ENCODE measurements at places on chromosomes 5 and 9. TPM values are rescaled to one million over a fixed set of nuclear protein-coding genes. Genes with fewer than 3 reads are reported as not detected.

GRCh38 chr9:28718226-28718625 lies 1144.9 kb upstream of the C9orf72 start:
- no peak for DNase-seq

GRCh38 chr9:98185021-98185567 lies 7.3 kb downstream of the CORO2A start:
- no peak for DNase-seq

DNA sequence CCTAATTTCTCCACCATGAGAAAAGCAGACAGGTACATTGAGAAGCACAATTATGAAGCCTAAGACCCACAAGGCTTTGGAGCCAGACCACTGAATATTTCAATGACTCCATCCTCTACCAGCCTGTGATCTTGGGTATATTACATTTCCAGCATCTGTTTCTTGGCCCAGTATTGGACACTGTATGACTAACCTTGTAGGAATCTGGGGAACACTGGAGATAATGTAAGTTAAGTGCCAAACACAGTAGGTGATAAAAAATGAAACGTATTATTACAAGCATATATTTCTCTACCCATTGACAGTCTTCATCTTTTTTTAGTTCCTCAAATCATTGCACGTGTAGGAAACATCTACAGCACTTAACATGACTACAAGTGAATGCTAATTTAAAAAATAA lies 28.6 kb upstream of the FEM1C start:
- DNase-seq: no peak

NEURL1B gene
- 34.7 TPM for polyA plus RNA-seq

GRCh38 chr9:136903041-136903554 lies 16.8 kb downstream of the TRAF2 start:
- no peak for DNase-seq

DNA sequence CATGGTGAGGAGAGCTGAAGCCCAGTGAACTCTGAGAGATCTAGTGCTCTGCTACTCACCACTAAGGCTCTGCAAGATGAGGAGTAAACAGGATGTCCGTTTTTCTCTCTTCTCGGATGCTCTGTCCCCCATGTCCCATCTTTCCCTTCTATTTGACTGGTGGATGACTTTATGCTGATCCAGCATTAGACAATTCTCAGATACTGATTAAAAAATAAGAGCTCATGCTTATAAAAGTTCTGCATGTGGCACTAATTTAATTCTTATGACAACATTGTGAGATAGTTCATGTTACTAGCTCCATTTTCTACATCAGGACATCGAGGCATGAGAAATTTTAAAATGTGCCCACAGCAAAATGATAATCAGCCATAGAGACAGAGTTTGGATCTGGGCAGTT lies 77.0 kb downstream of the HMHB1 start:
- no peak for DNase-seq

MED22 gene
- polyA plus RNA-seq: 23.0 TPM

LCP2 gene
- polyA plus RNA-seq: 4.2 TPM

- DNase-seq: no peak
Measured at GRCh38 chr5:35924122-35924949, 14.1 kb downstream of the CAPSL start.

GRCh38 chr5:64147849-64148441 lies 17.7 kb upstream of the RNF180 start:
- DNase-seq: peak; percentile 11

- DNase-seq: no peak
Measured at GRCh38 chr9:95793924-95794828, 81.3 kb upstream of the ERCC6L2 start.

ZDHHC11B gene
- 15.7 TPM for polyA plus RNA-seq

HSPA4 gene
- 78.0 TPM for polyA plus RNA-seq

- no peak for DNase-seq
Measured at GRCh38 chr9:18037981-18038380, 436.0 kb upstream of the ADAMTSL1 start.

OR1L8 gene
- 0.15 TPM for polyA plus RNA-seq

- no peak for DNase-seq
Measured at GRCh38 chr9:125904155-125904851, 157.1 kb downstream of the PBX3 start.

GRCh38 chr9:88706193-88707113 lies 171.5 kb downstream of the NXNL2 start:
- DNase-seq: no peak

DNA sequence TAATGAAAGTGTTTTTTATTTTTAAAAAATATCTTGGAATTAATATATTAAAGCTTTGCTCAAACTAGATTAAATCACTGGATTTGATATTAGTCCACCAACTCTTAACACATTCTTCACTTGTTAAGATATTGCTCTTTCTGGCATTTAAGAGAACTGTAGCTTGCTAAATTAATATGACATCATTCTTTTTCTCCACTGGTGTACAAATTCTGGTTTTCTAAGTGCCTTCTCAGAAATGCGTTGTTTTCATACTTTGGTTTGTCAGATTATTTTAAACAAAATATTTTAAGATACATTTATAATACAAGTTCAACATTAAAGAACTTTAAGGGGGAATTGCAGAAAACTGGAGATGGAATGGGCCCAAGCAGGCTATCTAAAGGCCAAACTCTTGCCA lies 87.6 kb upstream of the IFNE start:
- no peak for DNase-seq

PCDHA11 gene
- not detected for polyA plus RNA-seq

ADGRD2 gene
- polyA plus RNA-seq: 0.08 TPM

DNA sequence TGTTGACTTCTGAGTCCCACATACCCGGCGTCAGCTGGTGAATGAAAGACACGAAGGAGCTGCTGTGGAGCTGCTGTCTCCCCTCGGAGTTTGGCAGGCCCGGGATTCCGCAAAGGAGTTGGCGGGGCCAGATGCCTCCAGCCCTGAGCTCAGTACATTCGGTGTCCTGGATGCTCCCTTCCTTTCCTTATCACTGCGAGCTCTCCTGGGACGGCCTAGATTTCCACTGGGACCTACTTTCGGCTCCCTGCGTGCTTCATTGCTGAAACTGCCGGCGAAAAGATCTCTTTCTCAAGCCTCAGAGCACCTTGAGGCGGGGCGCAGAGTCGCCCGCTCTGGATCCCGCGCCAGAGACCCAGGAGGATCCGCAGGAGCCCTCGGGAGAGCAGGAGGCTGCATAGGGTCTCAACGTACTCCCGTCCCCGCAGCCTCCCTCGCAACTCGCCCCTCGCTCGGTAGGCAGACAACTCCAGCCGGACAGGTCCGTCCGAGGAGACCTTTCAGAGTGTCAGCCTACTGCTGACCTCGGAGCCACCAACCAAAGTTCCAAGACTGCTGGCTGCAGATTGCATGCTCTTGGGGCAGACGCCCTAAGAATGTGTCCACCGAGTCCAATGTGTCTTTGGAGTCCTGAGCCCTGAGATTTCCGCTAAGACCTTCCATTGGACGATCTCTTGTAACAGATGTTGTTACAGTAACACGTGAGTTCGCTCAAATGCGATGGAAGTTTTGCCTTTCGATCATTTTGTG lies 6.1 kb downstream of the ANXA2R start:
- no peak for DNase-seq

DNA sequence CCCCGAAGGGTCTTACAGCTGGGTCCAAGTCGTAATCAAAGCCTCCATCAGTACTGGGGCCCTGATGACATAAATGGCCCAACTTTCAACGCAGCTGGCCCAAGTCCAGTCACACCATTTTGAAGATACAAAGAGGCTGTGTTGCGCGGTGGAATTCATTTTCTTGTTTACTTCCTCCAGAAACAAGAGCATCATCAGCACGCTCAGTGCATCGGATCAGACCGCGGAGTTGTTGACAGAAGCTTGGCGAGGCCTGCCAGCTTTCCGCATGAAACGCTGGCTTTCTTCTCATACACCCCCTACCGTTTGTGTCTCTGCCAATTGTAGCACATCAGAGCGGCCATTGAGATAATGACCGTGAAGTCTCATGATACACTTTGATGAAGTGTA lies 101.7 kb upstream of the SPATA31D4 start:
- DNase-seq: peak; percentile 86

SPAG8 gene
- polyA plus RNA-seq: 2.3 TPM

DNA sequence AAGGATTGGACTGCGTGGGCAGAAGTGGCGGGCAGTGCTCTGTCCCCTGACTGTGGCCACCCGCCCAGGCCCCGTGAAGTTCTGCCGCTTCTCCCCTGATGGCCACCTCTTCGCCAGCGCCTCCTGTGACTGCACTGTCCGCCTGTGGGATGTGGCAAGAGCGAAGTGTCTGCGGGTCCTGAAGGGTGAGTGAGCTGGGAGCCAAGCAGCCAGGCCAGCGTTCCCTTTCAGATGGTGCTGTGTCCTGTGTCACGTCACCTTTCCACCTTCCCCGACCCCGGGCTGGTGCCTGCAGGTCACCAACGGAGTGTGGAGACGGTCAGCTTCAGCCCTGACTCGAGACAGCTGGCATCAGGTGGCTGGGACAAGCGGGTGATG lies 2.3 kb downstream of the WDR38 start:
- no peak for DNase-seq

DNA sequence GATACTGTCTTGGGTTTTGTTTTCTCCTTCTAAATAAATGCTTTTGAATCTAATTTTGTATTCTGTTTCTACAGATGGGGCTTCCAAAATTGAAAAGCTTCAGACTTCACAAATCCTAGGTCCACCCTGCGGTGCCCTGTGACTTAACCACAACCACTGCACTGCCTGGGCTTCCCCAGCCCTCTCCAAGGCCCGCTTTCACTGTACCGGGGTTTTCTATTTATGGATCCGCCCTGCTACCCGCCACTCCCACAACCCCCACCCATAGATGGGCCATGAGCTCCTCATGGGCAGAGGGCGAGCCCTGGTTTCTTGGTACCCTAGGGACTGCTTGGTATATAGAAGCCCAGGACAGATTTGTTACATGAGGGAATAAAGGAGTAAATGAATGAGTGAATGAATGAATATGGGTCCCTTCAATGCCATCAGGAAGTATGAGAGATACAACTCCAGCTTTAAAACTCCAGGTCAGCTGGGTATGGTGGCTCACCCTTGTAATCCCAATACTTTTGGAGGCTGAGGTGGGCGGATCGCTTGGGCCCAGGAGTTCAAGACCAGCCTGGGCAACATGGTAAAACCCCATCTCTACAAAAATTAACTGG lies 39.8 kb upstream of the NEK6 start:
- no peak for DNase-seq

GRCh38 chr5:177474002-177474476 lies 605 bp upstream of the DBN1 start:
- no peak for DNase-seq

- no peak for DNase-seq
Measured at GRCh38 chr5:91956738-91957137, 573.6 kb upstream of the ARRDC3 start.

DNA sequence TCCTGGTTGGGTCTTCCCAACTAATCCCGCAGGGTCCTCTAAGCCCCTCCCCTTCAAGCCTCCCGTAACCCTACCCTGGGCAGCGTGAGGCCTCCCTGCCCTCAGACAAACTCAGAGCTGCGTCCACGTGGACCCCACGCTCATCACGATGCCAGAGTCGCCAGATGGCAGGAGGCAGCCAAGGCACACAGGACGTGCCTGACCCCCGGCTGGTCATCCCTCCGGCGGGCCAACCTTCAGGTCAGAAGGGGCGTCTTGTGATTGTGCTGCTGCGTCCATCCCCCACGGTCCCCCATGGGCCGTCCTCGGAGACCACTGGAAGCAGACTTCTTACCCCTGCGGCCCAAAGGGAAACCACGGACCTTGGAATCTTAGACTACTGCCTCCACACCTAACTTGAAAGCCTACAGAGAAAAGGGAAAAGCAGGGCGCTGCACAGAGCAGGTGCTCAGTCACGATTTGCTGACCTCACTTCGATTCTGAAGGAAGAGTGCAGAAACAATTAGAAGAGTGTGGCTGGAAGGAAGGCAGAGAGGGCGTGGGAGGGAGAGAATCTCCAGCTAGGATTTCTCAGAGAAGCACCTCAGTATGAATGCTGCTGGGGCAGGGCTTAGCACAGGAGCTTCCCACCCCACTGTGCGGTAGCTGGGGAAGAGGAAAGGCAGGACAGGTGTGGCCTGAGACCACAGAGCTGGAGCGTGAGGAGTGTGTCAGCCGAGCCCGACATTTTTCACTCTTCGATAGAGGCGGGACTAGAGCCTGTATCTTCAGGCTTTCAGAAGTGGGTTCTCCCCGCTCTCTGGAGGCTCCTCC lies 174.8 kb downstream of the ERCC6L2 start:
- DNase-seq: no peak

DNA sequence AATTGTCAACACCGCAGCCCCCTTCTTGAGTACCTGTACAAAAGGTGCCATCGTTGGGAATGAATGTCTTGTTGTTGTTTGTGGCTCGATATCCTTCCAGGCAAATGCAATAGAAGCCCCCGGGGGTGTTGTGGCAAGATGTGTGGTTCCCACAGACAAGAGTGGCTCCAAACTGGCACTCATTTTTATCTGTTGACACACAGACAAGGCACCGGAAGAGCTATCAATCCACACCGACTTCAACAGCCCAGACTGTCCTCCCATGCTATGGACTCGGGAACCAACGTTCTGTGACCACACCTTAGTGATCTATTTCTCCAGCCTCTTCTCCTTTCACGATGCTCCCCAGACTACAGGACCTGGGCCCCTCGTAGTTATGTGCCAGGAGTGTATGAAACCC lies 25.9 kb downstream of the SUSD1 start:
- DNase-seq: no peak

MYO10 gene
- 27.2 TPM for polyA plus RNA-seq

All from forelimb muscle (tissue), 1 donor.